Kidney (tissue), 22 donors: ENCODE measurements at places on chromosomes 12 and 14. TPM values are rescaled to one million over a fixed set of nuclear protein-coding genes. Genes with fewer than 3 reads are reported as not detected.

The RNU6-7 gene
- total RNA-seq: not detected

The OASL gene
- total RNA-seq: 1.0 TPM

The KRT78 gene
- not detected for total RNA-seq

The ADAM21 gene
- 0.13 TPM for total RNA-seq

The FBLN5 gene
- 99.0 TPM for total RNA-seq

The LBHD2 gene
- total RNA-seq: not detected

The KRT8 gene
- total RNA-seq: 546 TPM

The CLEC2A gene
- total RNA-seq: not detected

The CCDC177 gene
- total RNA-seq: not detected

The TAPBPL gene
- total RNA-seq: 44.7 TPM

The NUAK1 gene
- total RNA-seq: 28.8 TPM

The RASSF9 gene
- 10.1 TPM for total RNA-seq

The HOXC12 gene
- total RNA-seq: not detected

The KRT6B gene
- not detected for total RNA-seq

The ETFBKMT gene
- 8.2 TPM for total RNA-seq

The MYO1H gene
- total RNA-seq: not detected

The NEK9 gene
- total RNA-seq: 81.5 TPM

The TDG gene
- total RNA-seq: 17.2 TPM

The SRRM4 gene
- 0.06 TPM for total RNA-seq

The MIP gene
- not detected for total RNA-seq

The CRIP1 gene
- 381 TPM for total RNA-seq

The CIT gene
- total RNA-seq: 81.6 TPM

The ADAMTS20 gene
- not detected for total RNA-seq

The PSMA6 gene
- 127 TPM for total RNA-seq

The JAG2 gene
- total RNA-seq: 26.1 TPM

The RNASE4 gene
- 22.8 TPM for total RNA-seq

The KLRC3 gene
- total RNA-seq: 0.72 TPM

The NTF3 gene
- total RNA-seq: 3.5 TPM

The KLRG1 gene
- total RNA-seq: 7.7 TPM

The GAS2L3 gene
- 12.6 TPM for total RNA-seq

The VASH1 gene
- 14.7 TPM for total RNA-seq
